ENCODE measurements at places on chromosomes 2 and 18.

DNA sequence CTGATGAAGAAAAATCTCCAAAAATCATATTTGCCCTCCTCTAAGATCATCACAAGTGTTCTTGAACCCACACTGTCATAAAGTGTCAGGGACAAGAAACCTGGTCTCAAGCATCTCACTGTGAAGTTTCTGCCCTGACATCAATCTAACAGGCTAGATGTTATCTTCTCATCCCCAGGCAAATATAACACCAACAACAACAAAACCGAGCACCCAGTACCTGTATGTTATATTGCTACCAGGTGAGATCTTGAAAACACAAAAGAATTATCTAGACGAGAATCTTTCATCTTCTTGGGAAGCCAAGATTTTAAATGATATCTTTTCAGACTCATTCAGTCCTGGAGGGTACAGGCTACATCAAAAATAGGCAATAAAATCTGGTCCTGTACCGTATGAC is 8.8 kb upstream of the MAP4K3 start:
- DNase-seq, result no peak

- DNase-seq, result no peak
Observed at GRCh38 chr2:134491771-134492441, 226.9 kb downstream of the TMEM163 start.

DNA sequence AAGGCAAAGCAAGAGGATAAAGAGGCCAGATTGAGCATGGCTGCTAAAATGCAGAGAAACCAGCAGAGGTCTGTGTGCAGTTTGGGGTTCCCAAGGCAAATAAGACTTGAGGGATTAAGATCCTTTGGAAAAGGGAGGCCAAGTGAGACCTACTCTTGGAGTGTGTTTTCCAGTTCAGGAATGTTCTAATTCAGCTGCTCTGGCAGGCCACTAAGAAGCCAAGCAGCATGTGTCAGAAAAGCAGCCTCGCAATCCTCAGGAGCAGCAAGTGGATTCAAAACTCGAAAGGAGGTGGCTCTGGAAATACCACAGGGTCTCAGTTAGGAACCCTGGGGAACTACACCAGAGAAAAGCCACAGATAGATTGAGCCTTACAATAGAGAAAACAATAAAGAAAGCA is 569.2 kb downstream of the METTL4 start:
- no peak for DNase-seq

- DNase-seq, result no peak
Observed at GRCh38 chr2:51025906-51026555, 5.9 kb downstream of the NRXN1 start.

DNA sequence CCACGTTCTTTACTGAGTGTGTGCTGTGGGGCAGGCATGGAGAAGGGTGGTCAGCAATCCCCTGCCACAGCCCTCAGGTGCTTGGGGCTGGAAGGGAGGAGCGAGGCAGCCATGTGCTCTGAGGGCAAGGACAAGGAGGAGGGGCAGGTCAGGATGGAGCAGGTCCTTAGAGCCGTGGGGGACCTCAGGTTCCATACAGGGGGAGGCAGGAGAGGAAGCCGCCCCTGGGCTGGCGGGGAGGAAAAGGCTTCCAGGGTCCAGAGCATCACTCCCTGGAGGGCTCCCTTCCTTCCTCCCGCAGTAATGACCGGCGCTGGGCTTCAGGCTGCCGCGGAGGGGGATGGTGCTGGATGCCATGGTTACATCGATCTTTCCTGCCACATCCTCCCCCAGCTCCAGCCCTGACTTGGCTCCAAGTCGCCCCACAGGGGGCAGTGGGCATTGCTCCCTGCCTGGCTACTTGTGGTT is 6.6 kb downstream of the GAREM2 start:
- no peak for DNase-seq

- DNase-seq, result no peak
Observed at GRCh38 chr2:20482725-20483124, 35.9 kb downstream of the RHOB start.

GRCh38 chr2:10911291-10912075 is at the start of gene KCNF1:
Gene KCNF1, plus strand, starts transcription at chr2:10911934. Its CDS starts 493 bp downstream, at chr2:10912427.
- peak; percentile 52 for DNase-seq

DNA sequence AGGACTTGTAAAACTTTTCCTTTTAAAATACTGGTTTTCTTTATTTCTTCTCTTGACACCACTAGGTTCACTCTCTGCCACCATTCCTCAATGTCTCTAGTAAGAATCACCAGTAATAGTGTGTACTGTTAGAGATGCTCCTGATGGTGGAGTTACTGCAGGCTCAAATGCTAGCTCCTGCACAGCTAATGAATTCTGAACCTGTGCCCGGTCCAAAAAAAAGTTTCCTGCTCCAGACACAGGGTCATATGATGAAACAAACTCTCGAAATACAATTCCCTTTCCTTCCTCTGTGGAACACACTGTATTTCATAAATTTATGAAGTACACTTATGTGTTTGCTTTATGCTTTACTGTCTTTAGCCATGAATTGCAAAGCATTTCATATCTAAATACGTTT is 19.2 kb downstream of the PMS1 start:
- DNase-seq, result no peak

DNA sequence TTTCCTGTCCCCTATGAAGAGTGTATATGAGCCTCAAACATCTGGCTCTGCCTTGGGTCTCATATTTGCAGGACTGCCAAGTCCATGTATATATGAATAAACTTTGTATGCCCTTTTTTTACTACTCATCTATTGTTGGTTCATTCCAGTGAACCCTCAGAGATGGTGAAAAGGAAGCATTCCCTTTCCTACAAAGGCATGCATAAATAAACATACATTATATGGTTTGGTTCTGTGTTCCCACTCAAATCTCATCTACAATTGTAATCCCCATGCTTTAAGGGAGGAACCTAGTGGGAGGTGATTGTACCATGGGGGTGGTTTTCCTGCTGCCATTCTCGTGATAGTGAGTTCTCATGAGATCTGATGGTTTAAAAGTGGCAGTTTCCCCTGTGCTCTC is 534.2 kb downstream of the SPAG16 start:
- DNase-seq, result no peak

GRCh38 chr2:156456616-156457015 is 20.4 kb downstream of the GPD2 start:
- no peak for DNase-seq

DNA sequence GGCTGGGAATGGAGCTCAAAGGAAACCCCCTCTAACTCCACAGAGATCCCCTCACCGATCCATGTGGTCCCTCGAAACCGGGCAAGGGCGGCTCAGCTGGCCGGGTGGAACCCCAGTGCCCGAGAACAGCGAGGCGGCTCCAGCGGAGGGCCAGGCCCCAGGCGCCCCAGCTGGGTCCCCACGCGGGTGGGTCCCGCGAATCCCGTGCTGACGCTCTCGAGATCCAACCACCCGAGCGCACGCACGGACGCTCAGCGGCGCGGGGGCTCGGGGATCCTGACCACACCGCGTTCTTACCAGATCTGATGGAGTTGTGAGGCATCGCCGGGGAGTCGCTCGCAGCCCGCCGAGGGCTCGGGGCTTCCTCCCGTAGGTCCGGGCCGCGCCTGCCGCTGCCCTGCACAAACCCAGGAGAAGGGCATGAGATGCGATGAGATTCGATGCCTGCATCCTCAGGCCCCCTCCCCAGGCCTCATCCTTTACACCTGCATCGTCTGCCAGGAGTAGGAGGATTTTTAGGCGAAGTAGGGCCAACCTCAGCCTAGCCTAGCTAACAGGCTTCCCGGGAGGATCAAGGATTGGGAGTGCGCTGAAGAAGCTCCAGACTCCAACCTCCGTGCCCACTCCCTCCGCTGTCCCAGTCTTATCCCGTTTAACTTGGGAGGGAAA is 514 bp downstream of the PAX8 start:
- DNase-seq, result no peak

- no peak for DNase-seq
Observed at GRCh38 chr2:153623020-153623419, 144.5 kb upstream of the RPRM start.

GRCh38 chr2:233211548-233211895 is 40.0 kb upstream of the ATG16L1 start:
- no peak for DNase-seq

- no peak for DNase-seq
Observed at GRCh38 chr2:9082158-9082557, 78.7 kb upstream of the MBOAT2 start.

- DNase-seq, result no peak
Observed at GRCh38 chr2:154264024-154264423, 392.3 kb downstream of the GALNT13 start.

DNA sequence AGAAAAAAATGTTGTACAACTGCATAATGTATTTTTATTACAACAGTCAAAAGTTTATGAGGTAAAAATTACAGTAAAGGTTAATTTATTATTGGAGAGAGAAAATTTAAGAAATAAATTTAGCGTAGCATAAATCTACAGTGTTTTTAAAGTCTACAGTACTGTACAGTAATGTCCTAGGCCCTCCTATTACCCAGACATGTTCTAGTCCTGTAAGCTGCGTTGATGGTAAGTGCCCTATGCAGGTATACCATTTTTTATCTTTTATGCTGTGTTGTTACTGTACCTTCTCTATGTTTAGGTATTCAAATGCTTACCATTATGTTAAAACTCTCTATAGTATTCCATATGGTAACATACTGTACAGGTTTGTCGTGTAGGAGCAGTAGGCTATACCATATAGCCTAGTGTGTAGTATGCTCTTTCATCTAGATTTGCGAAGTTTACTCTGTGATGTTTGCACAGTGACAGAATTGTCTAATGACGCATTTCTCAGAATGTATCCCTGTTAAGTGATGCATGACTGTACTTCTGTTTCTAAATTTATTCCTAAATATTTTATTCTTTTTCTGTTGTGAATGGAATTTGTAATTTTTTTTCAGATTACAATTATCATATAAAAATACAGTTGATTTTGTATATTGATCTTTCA is 24.5 kb downstream of the ABI2 start:
- no peak for DNase-seq

GRCh38 chr2:221477714-221478484 is 94.2 kb downstream of the EPHA4 start:
- DNase-seq, result no peak

- no peak for DNase-seq
Observed at GRCh38 chr18:77711096-77711495, 461.4 kb downstream of the GALR1 start.

- no peak for DNase-seq
Observed at GRCh38 chr2:77421971-77422370, 100.2 kb downstream of the LRRTM4 start.

DNA sequence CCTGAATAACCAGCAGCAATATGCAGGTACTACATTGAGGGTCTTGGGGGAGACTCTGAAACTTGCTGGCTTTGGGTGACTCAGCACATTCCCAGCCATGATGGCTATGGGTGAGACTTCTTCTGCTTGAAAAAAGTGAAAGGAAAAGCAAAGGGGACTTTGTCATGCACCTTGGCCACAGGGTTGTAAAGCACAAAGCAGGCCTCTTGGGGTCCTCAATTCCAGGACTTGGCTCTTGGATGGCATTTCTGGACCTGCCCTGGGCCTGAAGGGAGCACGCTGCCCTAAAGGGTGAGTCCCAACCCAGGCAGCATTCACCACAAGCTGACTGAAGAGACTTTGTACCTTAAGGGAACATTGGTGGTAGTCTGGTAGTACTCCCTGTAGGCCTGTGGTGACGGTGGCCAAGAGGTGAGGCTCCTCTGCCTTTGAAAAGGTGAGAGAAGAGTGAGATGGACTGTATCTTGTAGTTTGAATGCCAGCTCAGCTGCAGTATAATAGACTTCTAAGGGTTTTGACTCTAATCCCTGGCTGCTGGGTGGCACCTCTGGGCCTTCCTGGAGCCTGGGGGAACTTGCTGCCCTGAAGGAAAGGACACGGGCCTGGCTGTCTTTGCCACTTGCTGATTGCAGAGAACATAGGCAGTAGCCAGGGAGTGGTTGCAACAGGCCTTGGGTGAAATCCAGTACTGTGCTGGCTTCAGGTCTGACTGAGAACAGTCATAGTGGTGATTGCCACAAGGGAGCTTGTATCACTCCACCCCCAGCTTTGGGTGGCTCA is 36.5 kb upstream of the CYTIP start:
- DNase-seq, result no peak

DNA sequence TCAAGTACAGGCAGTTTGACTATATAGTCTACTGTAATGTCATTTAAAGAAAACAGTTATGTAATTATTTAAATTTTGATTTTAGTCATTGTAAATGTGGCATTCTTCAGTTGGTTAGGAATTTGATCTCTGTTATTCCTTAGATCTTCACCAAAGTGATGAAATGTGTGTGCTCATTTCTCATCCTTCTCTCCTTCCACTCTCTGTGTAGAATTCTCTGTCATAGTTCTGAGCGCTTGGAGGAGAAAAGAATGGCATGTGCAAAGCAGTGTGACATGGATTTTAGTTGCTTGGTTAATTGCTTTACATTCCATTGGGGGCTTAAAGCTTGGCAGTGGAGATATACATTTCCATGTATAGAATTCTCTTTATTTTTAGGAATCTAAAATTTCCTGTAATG is 14.8 kb downstream of the PIK3C3 start:
- DNase-seq, result no peak

DNA sequence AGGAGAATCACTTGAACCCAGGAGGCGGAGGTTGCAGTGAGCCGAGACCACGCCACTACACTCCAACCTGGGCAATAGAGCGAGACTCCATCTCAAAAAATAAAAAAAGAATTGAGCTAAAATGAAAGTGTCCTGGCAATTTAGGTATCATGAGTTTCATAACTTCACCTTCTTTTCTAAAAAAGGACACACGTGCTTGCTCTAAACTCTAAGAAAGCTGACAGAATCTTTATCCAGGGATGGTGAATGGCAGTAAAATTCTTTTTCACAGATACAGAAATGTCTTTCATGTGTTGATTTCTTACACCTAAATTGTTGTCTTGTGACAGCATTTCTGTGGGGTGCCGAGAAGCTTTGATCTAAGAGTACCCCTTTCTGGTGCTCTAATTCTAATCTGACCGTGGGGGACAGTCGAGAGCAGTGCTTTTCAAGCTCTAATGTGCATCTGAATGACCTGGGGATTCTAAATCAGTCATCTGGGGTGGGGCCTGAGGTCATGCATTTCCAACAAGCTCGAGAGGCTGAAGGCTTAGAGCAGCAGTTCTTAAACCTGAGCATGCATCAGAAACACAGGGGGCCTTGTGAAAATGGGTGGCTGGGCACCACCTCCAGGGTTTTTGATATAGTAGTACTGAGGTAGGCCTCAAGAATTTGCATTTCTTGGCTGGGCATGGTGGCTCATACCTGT is 42.1 kb upstream of the REL start:
- no peak for DNase-seq

Data from HEK293T (cell line).